ENCODE measurements at places on chromosomes 11 and 22.

- peak; percentile 74 for DNase-seq
These were observed 24.4 kb downstream of the P2RY2 start for GRCh38 chr11:73242251-73243092.

DNA sequence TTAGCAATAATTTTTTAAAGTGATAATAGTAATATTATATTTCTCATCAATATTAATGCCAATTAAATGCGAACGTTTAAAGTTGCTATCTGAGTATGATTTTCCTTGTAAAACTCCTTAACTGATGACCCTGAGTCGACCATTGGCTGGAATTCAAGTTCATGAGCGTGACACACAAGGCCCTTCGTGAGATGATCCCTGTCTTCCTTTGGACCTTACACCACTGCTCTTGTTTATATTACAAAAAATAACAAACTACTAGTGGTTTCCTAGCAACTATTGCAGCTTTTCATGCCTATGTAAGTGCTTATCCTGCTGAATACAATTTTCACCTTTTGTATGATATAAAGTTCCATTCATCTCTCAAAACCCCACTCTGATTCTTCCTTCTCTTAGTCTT, 752.9 kb downstream of the CNTN5 start:
- no peak for DNase-seq

DNA sequence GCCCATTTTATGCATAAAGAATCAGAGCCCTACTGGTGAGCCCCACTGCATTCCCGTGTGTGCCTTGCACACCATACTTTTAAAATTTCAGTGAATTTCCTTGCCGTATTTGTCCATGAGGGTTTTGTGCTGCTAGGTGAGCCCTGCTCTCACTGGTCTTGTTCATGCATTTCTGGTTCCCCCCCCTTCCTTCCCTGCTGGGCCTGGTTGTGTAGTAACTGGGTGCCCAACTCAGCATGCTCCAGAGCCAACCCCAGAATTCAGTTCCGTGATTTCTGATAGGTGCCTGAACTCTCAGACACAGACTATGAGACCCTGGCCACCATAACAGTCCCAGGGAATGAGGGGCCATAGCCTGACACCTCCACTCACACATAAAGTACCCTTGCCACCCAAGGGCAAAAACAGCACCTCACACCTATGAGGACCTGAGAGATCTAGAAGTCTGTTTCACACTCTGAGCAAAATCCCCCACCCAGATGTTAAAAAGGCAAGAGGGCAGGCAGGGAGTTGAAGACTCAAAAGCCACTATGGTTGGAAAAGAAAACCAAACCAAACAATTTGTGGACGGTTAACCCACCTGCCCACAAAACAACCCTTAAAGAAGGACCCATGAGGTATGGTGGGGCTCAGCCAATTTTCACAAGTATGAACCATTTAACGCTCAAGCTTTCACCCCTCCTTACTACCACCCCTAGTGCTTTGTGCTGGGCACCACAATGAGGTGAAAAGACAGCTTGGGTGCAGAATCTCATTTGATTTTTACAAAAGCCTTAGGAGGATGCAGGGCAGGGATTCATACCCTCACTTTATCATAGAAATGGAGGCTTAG, 16.8 kb upstream of the IL10RA start:
- DNase-seq = no peak

- no peak for DNase-seq
These were observed 13.3 kb downstream of the B3GAT1 start for GRCh38 chr11:134398644-134399292.

DNA sequence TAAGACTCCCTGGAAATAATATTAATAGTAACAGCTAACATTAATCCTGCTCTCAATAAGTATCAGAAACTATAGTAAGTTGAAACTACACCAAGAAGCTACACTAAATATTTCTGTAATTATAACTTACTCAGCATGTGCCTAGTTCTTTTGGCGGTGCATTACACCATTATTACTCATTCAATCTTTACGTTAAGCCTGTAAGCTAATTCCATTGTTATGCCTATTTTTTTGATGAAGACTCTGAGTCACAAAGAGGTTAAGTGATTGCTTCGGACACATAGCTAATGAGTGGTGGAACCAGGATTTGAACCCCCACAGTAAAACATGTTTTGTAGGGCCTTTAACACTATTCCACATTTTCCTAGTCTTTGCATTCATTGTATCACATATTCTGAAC, 111.6 kb downstream of the RASSF10 start:
- no peak for DNase-seq

- no peak for DNase-seq
These were observed 24.7 kb downstream of the GRAMD1B start for GRCh38 chr11:123454796-123455195.

DNA sequence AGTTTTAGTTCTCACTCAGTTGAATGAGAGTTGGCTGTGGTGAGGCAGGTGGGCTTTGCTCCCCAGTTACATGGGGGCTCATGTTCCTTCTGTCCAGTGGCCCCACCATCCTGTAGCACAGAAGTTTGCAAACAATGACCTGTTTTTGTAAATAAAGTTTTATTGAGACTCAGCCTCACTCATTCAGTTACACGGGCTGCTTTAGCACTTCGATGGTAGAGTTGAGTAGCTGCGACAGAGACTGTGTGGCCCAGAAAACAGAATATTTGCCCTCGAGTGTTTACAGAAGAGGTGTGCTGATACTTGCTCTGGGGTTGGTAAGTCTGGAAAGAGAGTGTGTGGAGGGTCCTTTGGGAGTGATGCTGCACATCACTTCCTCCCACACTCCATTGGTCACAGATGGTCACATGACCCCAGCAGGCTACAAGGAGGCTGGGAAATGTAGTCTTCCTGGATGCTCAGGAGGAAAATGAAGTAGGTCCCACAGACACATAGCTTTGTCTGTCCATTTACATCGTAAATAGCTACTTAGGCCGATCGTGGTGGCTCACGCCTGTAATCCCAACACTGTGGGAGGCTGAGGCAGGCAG, 34.6 kb downstream of the IFT27 start:
- DNase-seq = peak; percentile 17

DNA sequence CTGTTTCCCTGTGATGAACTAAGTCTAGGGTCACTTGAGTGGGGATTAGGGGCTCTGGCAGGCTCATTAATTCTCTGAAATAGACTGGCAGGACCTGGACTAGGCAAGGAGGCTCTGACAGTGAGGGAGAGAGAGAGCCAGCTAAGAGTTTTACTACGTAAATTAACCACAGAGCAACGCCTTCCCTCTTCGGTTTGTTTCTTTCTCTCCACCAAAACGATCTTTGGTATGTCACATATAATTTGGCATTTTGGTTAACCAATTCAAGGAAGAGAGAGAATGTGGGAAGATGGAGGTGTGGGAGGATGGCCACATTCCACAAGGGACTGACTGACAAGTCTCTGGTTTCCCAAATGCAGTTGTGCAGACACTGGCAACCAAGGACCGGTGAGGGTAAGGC, 27.9 kb downstream of the ATG16L2 start:
- DNase-seq = no peak

GRCh38 chr11:71385091-71385490, 63.1 kb downstream of the DHCR7 start:
- no peak for DNase-seq

DNA sequence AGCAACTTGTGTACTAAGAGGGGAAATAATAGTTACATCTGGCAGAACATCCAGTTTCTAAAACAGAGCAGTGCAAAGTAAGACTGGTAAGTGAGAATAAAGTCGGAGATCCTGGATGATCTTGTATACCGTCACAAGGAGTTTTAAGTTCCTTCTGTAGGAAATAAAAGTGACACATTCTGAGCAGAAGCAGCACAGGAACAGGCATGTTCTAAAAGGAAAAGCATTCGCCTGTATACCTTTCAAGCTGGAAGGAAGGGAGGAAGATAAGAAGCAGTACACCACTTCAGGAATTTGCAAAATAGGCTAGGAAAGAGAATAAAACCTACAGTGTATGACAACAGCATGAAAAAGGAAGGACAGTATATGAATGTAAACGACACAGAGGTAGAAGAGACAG, 106.2 kb upstream of the TP53AIP1 start:
- no peak for DNase-seq

DNA sequence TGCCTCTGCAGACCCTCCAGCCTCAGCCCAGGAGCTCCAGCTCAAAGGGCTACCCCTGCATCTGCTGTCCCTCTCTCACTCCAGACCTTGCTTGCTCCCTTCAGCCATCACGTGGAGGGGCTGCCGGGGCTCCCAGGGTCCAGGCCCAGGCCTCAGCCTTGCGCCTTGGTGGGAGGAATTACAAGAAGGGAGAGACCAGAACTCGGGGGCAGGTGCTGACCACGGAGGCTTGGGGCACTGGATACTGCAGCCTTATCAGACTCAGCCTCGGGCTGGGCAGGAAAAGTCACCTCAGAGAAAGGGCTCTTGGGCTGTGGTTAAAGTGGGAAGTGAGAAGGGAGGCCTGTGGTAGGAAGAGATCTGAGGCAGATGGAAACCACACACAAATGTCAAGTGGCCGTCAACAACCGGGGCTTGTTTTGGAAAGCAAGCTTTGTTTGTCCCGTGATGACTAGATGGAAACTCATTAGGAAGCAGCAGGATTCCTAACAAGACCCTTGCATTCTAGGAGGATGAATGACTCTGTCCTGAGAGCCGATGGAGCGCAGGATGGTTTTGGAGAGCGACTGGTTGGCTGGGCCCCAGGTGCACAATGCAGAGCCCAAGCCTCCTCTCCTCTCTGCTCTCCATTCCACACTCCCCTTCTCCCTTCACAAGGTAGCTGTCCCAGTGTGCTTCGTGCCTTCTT, 1321.7 kb downstream of the TBC1D22A start:
- no peak for DNase-seq

DNA sequence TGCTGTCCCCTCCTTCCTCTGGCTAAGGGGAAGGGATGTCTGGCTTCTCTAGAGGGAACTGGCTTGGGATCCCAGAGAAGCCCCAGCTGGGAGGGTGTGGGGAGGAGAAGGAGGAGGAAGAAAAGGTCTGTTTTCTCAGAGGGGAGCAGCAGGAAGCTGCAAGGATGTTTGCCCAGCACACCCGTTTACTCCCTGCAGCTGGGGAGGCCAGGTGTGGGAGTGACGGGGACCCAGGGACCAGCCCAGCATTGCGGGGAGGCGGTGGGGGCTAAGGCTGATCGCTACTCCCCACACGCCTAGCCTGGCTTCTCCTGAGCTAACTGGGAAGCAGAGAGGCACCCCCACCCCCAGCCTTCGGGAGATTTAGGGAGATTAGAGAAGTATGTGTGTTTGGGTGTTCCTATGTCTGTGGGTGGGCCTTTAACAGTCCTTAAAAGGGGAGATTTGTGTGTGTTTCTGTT, 3.9 kb downstream of the CREB3L1 start:
- no peak for DNase-seq

- no peak for DNase-seq
These were observed 3.9 kb downstream of the SH3BP1 start for GRCh38 chr22:37643225-37643847.

GRCh38 chr11:1100417-1101245, 26.0 kb downstream of the MUC2 start:
- no peak for DNase-seq

GRCh38 chr22:23862103-23862502, 4.4 kb downstream of the SLC2A11 start:
- peak; percentile 13 for DNase-seq

DNA sequence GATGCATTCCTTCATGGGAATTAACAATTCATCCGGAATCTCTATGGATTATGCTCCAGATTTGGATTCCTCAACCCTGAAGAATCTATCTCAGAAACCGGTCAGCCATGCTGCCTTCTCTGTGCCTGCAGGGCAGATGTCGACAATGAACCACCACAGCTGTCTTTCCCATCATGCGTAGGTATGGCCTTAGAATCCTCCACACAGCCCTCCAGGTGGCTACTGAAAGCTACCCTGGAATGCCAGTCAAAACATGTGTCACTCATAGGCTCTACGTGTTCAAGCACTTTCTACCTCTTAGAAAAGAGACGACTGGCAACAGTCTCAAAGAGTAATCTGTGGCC, 19.4 kb downstream of the MAML2 start:
- DNase-seq = no peak

- peak; percentile 51 for DNase-seq
These were observed at the start of gene SLC1A2 for GRCh38 chr11:35419184-35419829. SLC1A2 (minus strand) TSS chr11:35419558; CDS start chr11:35418966, 592 bp downstream.

DNA sequence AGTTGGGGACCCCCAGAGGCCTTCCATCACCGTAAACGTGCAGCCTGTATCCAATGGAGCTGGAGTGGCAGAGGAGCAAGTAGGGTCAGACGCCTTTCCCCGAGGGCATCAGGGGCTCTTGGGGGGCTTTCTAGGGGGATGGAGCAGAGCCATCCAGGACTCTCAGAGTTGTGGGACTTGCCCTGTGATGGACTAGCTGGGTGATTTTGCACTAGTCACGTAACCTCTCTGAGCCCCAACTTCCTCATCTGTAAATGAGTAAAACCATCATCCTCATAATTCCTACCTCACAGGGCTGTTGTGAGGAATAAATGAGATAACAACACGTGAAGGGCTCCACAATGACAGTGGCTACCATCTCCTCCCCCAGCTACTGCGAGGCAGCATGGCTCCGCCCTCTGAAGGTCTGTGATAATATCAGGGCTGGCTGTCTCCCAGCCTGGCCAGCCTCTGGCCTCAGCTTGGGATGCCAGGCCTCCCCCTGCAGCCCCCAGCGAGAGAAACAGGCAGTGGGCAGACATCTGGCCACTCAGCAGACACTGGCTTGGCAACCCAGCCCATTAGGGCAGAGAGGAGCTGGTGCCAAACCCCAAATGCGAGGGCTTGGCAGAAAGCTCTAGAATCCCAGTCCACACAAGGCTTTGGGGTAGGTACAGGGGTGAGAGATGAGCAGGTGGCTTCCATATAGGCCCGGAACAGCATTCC, 6.7 kb downstream of the USP2 start:
- DNase-seq = peak; percentile 23

DNA sequence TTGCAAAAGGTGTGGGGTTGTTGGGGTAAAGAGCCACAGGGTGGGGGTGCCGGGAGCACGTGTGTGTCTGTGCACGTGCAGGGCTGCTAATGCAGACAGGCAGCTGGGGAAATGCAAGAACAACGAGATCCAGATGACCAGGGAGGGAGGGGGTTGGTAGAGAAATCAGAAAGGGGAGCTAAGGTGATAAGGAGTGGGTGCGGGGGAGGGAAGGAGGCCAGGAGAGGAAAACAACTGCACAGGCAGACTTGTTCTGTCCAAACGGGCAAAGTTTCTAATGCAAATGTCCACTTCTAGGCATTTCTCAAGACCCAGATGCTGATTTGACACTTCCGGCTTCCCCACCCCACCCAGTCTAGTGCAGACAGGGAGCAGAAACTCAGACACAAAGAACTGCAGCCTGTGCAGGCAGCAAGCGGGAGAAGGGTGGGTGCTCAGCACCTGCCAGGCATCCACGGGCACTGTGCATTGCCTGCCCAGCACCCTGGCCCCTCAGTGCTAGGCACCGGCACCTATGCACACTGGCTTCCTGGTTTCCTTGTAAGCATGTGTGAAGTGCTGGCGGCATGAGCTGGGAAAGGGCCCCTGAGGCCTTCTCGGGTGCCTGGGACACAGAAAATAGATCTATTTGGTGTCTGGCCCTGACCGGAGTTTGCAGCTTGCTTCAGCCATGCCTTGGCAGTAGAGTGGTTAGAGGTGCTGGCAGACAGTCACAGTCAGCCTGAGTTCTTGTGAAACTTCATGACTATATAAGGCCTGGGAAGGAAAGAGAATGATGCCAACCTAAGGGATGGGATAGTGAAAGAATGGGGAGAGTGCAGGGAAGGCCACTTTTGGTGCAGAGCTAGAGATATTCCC, 220.1 kb upstream of the SORL1-AS1 start:
- no peak for DNase-seq

- no peak for DNase-seq
These were observed 20.1 kb upstream of the CHADL start for GRCh38 chr22:41260871-41261270.

GRCh38 chr22:24819911-24820461, 14.0 kb downstream of the SGSM1 start:
- no peak for DNase-seq

- no peak for DNase-seq
These were observed 28.1 kb upstream of the P2RY2 start for GRCh38 chr11:73189723-73190556.

GRCh38 chr22:48936391-48936790, 891.3 kb downstream of the BRD1 start:
- no peak for DNase-seq

Measured in NCI-H526 treated with DMSO at 0.1 percent for 48 hours (cell line).